ENCODE measurements at places on chromosomes 4 and X.

DNA sequence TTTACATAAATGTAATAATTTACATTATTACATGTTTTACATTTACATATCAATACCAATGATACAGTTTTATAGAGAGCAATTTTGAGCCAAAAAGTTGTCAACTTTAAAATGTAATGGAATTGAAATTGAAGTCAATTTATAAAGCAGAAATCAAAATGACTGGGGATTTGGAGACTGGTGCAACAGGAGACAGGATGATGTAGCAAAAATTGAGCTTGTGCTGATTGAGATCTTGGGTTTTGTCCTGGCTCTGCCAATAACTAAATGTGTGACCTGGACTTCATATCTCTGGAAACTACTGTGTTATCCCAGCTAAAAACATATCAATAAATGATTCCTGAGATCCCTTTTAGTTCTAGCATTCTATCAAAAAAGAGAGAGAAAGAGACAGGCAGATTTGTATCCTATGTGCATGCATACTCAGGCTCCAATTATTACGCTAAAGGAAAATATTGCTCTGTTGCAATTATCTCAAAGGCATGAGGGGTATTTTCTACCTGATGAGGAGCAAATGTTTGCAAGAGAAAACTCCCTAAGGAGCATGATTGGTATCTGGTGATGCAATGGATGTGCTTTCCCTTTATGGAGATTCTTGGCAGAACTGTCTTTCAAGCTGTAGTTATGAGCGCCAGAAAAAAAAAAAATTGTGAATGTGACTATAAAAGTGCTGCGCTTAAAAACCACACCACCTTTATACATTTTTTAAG, 14.7 kb downstream of the EXOC1L start:
- DNase-seq, result no peak

DNA sequence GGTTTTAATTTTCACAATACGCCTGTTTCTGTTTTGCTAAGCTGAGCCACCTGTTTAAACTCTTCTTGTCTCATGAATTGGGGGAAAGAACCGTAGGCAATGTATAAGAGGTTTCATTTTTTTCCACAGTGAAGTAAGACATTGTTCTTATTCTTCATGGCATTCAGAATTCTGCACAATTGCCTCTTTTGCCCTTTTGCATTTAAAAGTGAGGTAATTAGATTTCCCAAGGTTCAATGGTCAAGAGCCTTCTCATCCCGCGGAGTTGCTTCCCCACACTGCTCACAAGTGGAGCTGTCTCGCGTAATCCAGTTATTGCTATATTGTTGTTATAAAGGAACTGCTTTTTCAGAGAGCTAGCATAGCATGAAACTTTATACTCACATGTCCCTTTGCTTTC, 90.9 kb upstream of the SPRY1 start:
- DNase-seq, result no peak

DNA sequence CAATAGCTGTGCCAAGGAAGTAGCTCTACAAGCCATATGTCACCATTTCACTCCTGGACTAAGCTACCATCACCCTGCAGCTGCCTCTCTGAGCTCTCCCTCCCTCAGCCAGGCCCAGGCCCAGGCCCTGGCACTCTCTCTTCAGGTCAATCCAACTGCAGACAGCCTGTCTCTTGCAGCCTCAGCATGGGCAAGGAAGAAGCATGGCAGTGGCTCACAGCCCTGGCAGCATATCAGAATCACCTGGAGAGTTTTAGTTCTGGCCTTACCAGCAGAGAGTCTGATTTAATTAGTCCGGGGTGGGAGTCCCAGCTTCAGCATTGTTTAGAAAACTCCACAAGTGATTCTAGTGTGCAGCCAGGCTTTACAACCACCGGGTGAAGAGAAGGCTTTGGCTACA, 31.5 kb downstream of the NALF2 start:
- DNase-seq, result no peak

GRCh38 chr4:10161840-10162239, 45.2 kb upstream of the WDR1 start:
- no peak for DNase-seq

DNA sequence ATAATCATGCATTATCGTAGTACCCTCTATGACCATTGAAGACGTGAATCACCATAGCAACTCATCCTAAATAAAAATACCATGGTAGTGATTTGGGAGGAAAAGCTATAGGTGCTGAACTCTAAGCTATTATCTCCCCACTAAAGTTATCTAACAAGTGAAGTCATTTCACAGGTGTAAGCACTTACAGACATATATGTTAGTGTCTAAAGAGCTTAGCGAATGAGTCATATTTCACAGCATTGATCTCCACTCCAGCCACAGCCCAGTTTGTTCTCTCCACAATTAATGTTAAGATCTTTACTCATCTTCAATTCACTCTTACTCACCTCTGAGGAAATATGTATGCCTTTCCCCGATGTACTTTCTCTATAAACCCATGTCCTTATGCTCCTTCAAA, 57.0 kb downstream of the DCAF8L1 start:
- DNase-seq, result no peak

DNA sequence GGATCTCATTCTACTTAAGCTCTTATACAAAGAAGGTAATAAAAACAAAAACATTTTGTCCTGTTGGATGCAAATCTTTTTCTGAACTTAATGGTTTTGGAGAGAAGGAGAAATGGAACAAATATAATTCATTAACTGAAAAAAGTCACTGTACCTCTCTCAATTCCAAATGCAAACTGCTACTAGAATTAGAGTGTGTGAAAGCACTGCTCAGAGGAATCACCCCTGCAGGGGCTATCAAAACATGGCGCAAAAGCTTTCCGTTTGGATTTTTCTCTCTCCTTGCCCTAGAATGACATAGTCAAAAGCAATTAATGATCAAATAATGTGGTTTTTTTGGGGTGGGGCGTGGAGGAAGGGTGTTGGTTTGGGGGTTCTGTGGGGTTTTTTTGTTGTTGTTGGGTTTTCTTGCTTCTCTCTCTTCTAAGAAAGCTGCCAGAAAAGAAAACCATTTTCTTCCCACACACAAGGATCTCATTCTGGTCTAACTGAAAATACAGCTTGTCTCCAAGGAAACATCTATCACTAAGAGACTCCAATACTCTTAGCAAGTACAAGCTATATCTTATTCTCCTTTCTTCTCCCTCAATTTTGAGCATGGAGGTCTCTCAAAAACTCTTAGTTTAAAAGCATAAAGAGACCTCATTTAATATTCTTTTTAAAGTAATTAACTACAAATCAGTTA, 41.6 kb downstream of the USP46 start:
- DNase-seq, result no peak

GRCh38 chr4:47752214-47752613, 85.7 kb downstream of the CORIN start:
- DNase-seq, result no peak

DNA sequence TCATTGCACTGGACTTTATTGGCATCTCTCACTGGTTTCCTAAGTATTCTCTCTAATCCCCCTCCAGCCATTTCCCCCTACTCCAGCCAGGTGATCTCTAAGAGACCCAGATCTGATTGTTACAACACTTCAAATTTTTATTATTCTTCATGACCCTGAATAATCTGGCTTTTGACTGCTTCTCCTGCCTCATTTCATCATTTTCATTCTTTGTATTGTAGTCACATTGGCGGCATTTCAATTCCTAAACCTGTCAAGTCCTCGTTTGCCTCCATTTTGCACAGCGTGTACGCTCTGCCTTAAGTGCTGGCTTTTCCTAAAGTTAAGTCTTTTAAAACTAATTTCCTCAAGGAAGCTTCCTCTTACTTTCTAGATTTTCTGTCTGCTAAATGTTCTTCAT, 31.6 kb downstream of the UBE2K start:
- DNase-seq, result no peak

- DNase-seq, result no peak
These were observed 52.7 kb upstream of the TET2 start for GRCh38 chr4:105093975-105094374.

GRCh38 chrX:112786076-112786475, 54.6 kb downstream of the AMOT start:
- DNase-seq, result no peak

DNA sequence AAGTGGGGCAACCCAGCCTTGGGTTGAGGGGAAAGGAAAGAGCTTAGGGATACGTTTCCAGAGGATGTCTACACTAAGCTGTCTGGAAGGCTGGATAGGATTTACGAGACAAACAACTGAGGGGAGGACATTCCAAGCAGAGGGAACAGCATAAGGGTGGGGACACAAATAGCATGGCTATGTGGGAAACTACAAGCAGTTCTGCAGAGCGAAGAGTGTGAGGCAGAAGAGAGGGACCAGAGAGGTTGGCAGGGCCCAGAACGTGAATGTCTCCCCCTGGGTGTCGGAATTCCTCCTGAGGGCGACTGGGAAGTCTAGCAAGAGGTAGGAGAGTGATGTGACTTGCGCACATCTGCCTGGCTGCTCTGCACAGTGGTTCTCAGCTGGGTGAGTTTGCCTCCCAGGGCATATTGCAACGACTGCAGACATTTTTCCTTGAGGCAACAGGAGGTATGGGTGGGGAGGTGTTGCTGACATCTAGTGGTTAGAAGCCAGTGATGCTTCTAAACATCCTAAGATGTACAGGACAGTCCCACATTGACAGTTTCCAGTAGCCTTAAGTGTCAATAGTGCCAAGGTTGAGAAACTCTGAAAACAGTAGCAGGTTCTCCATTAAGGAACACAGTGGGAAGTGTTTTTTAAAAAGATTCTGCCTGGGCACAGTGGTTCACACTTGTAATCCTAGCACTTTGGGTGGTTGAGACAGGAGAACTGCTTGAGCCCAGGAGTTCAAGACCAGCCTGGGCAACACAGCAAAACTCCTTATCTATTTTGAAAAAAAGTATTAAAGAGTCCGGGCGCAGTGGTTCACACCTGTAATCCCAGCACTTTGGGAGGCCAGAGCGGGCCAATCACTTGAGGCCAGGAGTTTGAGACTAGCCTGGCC, 9.2 kb downstream of the NDUFA1 start:
- DNase-seq, result no peak

Data from stimulated activated CD4-positive, alpha-beta T cell treated with anti-CD3 and anti-CD28 coated beads, Interleukin-1b, Interleukin-23, amount 100 ng/mL, for 1 hour (primary cell).